ENCODE measurements at places on chromosomes 5 and 9. TPM values are rescaled to one million over a fixed set of nuclear protein-coding genes. Genes with fewer than 3 reads are reported as not detected.

Gene PRRX2
- total RNA-seq = 7.1 TPM

Gene PRKACG
- not detected for total RNA-seq

Gene NEK6
- 16.6 TPM for total RNA-seq

GRCh38 chr5:53334431-53334941 is 145.9 kb upstream of the FST start:
- H3K27ac ChIP-seq = no peak overlapping the region
- no peaks in the 10 kb centered on the region for H3K36me3 ChIP-seq

- DNase-seq = no peak
- no peak overlapping the region for H3K27ac ChIP-seq
- H3K36me3 ChIP-seq = no peaks in the 10 kb centered on the region
- no peak overlapping the region for H3K4me3 ChIP-seq
- no peaks in the 10 kb centered on the region for H3K4me1 ChIP-seq
Observed at GRCh38 chr9:21770871-21771560, 31.4 kb upstream of the MTAP start.

GRCh38 chr9:132748450-132748849 is 78.2 kb downstream of the GTF3C4 start:
- no peaks in the 10 kb centered on the region for H3K36me3 ChIP-seq
- DNase-seq = no peak
- no peak overlapping the region for H3K4me3 ChIP-seq
- H3K27me3 ChIP-seq = peaks cover 31% of the 10 kb centered on the region

DNA sequence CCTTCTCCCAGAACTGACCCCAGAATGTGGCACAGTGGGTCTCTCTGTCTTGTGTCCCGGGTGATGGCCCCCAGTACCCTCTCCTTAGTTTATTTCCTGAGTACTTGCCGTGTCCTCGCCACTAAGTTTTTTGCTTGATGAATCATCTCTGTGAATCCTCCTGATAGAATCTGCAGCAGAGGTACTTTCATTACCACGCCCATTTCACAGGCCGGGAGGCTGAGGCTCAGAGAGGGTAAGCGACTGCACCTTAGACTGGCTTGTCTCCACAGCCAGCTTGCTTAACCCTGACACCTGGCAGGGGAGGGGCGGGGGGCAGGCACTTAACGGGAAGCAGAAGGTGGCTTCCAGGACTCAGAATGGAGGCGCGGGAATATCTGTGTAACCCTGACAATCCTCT is 7.9 kb upstream of the IER5L start:
- DNase-seq = no peak
- H3K27ac ChIP-seq = no peak overlapping the region
- no peaks in the 10 kb centered on the region for H3K36me3 ChIP-seq
- H3K4me1 ChIP-seq = peaks cover 2% of the 10 kb centered on the region

GRCh38 chr9:101418518-101419430 is 16.8 kb downstream of the ALDOB start:
- DNase-seq = no peak
- no peak overlapping the region for H3K27ac ChIP-seq
- H3K4me3 ChIP-seq = no peak overlapping the region
- no peaks in the 10 kb centered on the region for H3K27me3 ChIP-seq

GRCh38 chr5:95379133-95379532 is 12.0 kb upstream of the FAM81B start:
- no peaks in the 10 kb centered on the region for H3K36me3 ChIP-seq
- H3K4me1 ChIP-seq = no peaks in the 10 kb centered on the region

GRCh38 chr9:135343837-135344522 is 135.6 kb upstream of the PPP1R26 start:
- H3K4me3 ChIP-seq = no peak overlapping the region
- H3K27me3 ChIP-seq = no peaks in the 10 kb centered on the region
- H3K27ac ChIP-seq = no peak overlapping the region
- H3K4me1 ChIP-seq = peaks cover 2% of the 10 kb centered on the region
- no peaks in the 10 kb centered on the region for H3K36me3 ChIP-seq
- peak; percentile 39 for DNase-seq
